ENCODE measurements at places on chromosomes 11 and 22.

DNA sequence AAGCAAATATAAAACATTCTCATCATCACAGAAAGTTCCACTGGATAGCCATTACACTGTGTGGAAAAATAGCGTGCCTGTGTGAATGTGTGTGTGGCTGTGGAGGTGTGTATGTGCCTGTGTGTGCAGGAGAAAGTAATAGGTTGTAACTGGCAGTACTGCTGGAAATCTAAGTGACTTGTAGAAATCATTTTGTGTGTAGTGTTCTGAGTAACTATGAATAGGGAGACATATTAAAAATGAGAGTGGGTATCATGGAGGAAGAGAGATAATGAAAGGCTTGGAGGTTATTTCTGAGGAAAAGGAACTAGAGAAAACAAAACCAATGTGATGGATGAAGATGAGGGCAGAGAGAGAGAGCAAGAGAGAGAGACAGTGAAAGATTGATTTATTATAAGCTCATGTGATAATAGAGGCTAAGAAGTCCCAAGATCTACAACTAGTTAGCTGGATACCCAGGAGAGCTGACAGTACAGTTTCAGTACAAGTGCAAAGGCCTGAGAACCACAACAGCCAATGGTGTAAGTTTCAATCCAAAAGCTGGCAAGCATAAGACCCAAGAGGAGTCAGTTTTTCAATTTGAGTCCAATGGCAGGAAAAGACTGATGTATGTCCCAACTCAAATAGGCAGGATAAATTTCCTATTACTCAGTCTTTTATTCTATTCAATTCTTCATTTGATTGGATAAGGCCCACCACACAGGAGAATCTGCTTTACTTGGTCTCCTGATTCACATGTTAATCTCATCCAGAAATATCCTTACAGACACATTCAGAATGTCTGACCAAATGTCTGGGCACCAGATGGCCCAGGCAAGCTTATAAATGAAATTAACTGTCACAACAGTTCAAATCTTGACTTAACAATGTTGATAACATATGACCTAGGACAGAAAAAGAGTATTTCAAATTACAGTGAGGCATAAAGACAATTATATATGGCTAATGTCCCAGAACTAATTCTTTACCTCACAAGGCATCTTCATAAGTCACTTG lies 14.9 kb downstream of the KBTBD3 start:
- DNase-seq: no peak

DNA sequence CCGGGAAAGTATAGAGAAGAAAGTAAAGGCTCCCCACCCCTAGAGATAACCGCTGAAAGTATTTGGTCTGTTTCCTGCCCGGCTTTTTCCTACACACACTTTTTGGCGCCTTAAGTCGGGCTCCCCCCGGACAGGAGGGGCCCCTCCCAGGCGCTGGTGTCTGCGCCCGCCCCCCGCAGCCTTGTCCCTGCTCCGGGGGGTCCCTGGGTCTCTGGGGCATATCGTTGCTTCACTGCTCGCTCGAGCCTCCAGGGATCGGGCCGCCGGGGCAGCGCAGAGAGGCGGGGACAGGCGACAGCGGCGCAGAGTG lies 928 bp upstream of the CRACR2B start:
- DNase-seq: no peak

DNA sequence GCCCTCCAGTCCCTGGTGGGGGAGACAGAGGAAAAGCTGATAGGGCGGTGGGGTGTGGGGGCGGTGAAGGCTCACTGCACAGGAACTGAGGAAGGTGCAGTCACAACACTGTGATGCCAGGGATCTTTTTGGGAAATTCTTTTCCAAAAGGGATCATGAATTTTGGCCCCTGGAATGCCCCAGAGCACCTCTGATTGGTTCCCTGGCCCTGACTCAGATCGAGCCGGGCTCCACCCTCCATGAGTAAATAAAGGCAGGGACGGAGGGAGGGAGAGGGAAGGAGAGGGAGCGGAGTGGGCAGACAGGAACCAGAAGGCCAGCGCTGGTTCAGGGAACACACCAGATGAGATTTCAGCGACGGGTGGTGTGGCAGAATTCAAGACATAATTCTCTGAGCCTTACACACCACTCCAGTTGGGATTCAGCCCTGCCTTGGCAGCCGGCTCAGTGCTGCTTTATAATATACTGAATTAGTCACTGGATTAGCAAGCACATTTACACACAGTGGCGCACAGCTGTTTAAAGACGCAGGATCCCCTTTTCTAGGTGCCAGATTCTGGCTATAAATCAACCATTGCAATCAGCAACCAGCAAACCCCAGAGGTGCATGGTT lies 80.3 kb downstream of the ETS1 start:
- DNase-seq: peak; percentile 78

GRCh38 chr11:35855671-35856070 lies 88.2 kb upstream of the LDLRAD3 start:
- no peak for DNase-seq

GRCh38 chr11:31558001-31558400 lies 48.4 kb downstream of the ELP4 start:
- no peak for DNase-seq

- no peak for DNase-seq
Measured at GRCh38 chr22:48734961-48735360, 1092.7 kb downstream of the BRD1 start.

DNA sequence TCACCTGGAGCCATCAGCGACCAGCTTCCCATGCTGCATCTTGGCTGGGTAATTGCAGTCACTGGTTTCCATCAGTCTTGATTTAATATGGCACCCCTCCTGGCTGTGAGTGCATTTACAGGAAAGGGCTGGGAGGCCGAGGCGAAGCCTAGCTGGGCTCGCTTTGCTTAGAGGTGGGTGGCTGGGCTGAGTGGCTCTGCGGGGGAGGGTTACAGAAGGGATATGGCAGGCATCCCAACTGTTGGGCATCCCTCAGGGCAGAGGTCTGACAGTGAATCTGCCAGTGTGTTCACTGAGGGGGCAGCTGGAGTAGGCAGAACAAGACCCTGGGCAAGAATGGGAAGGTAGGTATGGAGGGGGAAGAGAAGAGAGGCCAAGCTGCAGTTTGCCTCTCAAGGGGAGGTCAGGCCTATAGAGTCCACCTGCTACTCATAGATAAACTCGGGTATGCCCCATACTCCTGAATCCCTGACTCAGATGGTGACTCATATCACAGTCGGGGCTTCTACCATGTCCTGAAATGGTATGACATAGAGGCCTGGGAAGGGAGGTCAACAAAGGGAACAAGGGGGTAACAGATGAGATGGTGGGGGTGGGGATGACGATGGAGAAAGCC lies 77.5 kb upstream of the PHOX2A start:
- DNase-seq: no peak

DNA sequence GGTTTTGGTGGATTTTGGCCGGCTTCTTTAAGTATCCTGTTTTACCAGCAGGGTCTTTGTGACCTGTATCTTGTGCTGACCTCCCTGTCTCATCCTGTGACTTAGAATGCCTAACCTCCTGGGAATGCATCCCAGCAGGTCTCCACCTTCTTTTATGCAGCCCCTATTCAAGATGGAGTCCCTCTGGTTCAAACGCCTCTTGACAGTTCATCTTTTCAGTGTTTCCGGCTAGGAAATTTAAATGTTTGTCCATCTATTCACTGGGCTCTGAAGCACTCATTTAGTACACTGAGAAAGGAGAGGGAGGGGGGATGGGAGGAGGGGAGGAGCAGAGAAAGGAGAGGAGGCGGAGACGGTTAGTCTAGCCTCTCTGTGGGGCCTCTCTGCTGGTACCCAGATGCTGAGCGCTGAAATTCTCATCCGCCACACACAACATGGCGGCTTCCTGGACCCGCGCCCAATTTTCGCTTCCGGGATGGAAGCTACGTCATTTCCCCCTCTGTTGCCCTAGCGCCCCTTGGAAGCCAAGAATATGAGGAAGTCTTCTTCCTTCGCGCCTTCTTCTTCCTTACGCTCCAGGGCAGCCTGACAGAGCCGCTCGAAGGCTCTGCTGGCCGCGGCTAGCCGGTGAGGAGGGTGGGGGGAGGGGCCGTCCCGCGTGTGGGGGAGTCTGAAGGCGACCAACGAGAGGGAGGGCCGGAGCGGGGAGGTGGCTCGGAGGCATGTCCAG lies 69.0 kb upstream of the SYT13 start:
- peak; percentile 74 for DNase-seq

DNA sequence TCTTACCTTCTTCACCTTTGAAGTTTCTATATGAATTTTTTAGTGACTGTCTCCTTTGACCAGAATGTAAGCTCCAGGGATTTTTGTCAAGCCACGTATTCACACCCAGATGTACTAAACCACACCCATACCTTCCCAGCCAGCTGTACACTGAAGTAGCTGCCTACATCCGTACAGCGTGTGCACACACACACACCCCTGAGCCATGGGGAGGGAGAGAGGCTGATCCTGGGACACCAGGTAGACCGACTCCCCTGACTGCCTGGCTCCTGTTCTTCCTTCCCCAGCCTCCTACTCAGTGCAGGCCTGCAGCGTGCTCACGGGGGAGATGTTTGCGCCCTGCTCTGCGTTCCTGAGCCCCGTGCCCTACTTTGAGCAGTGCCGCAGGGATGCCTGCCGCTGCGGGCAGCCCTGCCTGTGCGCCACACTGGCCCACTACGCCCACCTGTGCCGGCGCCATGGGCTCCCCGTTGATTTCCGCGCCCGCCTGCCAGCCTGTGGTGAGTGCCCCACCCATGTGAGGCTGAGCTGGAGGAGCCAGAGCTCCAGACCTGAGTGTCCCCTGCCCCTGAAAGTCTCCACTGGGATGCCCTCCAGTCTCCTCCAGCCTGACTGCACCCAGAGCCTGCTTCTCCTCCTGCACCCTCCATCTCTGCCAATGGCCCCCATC lies 25.9 kb downstream of the OTOG start:
- no peak for DNase-seq

- DNase-seq: no peak
Measured at GRCh38 chr11:105489446-105489845, 120.4 kb upstream of the GRIA4 start.

DNA sequence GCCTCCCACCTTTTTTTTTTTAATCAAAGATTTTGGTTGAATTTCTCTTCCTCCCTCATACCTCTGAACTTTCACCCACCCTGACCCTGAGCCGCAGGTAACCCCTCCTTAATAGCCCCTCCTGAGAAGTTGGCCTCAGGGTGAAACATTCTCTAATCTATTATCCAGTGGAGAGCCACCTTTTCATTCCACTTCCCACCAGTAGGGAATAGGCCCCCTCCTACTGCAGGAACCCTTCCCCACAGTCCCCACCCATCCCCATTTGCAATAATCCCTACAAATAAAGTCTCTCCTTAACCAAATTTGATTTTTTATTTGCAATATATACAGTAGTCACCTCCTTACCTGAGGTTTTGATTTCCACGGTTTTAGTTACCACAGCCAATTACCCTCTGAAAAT lies 2.1 kb upstream of the SLC35F2 start:
- no peak for DNase-seq

DNA sequence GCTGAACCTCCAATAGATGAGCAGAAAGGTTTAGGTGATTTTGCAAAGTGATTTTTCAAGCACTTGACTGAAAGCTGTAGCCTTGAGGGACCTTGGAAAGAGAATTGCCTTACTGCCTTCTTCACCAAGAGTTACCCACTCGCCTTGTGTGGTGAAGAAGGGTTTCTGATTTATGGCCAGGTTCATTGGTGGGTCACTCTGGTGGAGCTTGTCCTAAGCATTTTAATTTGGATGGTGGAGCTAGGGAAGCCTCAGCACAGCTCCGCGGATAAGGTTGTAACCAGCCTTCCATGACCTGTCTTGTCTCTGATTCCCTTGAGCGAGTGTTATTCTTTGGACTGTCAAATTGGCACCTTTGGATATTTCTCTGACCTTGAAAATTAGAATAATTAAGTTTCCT lies 226.4 kb downstream of the FAT3 start:
- DNase-seq: no peak

GRCh38 chr22:37492428-37493344 lies 6.5 kb upstream of the MFNG start:
- DNase-seq: peak; percentile 27

DNA sequence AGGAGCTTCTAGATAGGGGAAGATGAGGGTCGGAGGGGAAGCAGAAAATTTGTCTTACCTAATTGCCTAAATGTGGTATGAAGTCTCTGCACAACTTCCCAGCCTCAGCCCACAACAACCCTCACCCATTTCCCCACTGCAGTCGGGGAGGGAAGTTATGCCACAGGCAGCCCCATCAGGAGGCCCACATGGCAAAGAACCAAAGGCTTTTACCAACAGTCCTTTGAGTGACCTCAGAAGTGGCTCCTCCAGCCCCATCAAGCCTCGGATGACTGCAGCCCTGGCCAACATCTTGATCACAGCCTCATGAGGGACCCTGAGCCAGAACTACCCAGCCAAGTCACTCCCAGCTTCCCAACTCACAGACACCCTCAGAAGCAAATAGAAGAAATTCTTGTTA lies 54.8 kb downstream of the CHST1 start:
- no peak for DNase-seq

GRCh38 chr11:79396674-79397073 lies 44.2 kb downstream of the TENM4 start:
- no peak for DNase-seq

DNA sequence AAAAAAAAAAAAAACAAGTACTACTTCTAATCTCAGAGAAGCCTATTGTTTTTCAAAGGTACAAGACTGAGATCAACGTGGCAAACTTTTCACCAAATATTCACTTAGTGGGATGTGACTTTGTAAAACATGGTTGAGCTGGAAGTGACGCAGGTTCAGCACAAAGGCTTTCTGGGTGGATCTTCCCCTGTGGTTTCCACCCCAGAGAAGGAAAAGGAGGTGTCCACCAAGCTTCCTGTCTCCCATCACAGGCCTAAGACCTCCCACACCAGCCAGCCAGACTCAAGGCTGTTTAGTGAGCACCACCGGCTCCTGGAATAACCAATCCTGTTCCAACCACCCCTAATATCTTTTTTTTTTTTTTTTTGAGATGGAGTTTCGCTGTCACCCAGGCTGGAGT lies 5.7 kb downstream of the TMEM184B start:
- no peak for DNase-seq

GRCh38 chr22:21650823-21651520 lies 8.9 kb downstream of the SDF2L1 start:
- DNase-seq: no peak

GRCh38 chr11:6627762-6628241 lies 8.6 kb upstream of the TPP1 start:
- no peak for DNase-seq

- no peak for DNase-seq
Measured at GRCh38 chr22:23150762-23151161, 5.5 kb downstream of the RAB36 start.

DNA sequence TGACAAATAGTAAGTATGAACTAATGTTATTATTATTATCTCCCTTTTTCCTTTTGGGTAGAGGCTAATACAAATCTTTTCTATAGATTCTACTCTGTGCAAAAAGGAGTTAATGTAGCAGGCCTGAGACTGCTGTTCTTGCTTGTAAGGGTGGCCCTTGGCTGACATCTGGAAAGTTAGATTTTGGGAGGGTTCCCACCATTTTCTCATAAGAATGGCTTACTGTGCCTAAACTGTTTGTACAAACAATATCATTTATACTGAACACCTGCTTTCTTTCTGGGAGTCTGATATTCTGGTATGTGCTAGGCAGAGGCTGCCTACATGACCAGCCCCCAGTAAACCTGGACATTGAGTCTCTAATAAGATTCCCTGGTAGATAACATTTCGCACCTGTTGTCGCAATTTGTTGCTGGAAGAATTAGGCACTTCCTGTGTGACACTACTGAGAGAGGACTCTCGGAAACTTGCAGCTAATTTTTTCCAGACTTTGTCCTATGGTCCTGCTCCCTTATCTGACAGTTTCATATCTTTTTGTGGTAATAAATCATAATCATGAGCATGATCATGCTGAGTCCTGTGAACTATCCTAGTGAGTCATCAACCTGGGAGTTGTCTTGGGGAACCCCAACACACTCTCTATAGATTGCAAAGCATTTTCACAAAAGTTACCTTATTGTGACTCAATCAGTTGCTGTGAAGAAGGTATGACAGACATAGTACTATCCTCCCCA lies 257.7 kb upstream of the CCDC90B start:
- DNase-seq: no peak

GRCh38 chr11:35103366-35104208 lies 35.4 kb upstream of the CD44 start:
- no peak for DNase-seq
